ENCODE measurements at places on chromosomes 1 and 21.
A peak's percentile ranks its signal among the peaks of the same experiment; 100 is the strongest.

GRCh38 chr1:97849345-97850340 is 71.2 kb downstream of the DPYD start:
- peaks cover 10% of the 10 kb centered on the region for H3K4me1 ChIP-seq
- no peaks in the 10 kb centered on the region for H3K27me3 ChIP-seq
- DNase-seq = no peak
- H3K27ac ChIP-seq = peak overlapping the region; percentile 12

GRCh38 chr1:154157520-154158306 is 2.8 kb upstream of the NUP210L start:
- H3K4me1 ChIP-seq = peaks cover 39% of the 10 kb centered on the region
- H3K27me3 ChIP-seq = no peaks in the 10 kb centered on the region
- DNase-seq = peak; percentile 50
- H3K27ac ChIP-seq = peak overlapping the region; percentile 94
- peak overlapping the region; percentile 86 for H3K4me3 ChIP-seq

DNA sequence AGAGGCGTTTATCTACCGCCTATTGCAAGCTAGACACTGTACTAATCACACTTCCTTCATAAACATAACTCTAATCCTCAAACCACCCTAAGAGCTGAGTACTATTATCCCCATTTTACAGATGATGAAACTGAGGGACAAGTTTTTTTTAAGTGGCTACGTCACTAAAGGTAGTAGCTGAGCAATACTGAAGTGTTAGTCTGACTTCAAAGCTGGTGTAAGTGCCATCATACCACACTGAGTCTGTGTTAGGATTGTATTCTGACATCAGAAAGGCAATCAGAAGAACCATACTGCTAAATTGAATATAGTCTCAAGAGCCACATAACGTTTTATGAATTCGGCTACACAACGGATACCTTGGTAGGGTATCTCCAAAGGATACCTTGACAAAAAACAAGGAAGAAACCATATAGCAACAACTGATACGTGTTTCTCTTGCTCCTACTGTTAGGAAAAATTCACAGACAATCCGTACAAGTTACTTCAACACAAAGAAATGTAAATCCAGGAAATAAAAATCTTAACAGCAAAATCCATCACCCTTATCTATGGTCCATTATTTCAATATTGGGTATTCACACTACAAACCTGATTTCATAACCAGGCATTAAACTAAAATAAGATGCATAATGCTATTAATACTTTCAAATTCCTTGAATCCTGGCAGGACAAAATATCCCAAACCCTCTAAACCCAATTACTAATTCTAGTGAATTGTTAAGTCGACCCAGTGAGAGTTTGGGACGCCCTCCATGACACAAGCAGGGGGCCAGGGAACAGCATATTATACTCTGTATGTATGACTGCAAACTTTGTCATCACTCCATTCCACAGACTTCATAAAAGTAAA is 1.6 kb downstream of the TP53BP2 start:
- no peaks in the 10 kb centered on the region for H3K27me3 ChIP-seq
- peaks cover 29% of the 10 kb centered on the region for H3K4me1 ChIP-seq
- peak overlapping the region; percentile 96 for H3K4me3 ChIP-seq
- peak overlapping the region; percentile 98 for H3K27ac ChIP-seq
- H3K36me3 ChIP-seq = peaks cover 3% of the 10 kb centered on the region

GRCh38 chr1:203711251-203712007 is 53.6 kb upstream of the LAX1 start:
- H3K27ac ChIP-seq = peak overlapping the region; percentile 43
- H3K27me3 ChIP-seq = no peaks in the 10 kb centered on the region
- DNase-seq = no peak
- no peaks in the 10 kb centered on the region for H3K4me1 ChIP-seq

DNA sequence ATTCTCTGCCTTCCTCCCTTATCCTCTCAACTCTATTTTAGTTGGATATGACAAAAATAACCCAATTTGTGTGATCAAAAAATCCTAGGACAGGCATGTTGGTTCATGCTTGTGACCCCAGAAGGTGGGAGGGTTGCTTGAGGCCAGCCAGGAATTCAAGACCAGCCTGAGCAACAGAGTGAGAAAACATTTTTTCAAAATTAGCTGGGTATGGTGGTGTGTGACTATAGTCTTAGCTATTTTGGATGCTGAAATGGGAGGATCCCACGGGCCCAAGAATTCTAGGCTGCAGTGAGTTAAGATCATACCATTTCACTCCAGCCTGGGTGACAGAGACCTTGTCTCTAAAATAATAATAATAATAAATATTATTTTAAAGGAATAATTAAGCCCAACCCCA is 1383.1 kb upstream of the ADGRL2 start:
- no peaks in the 10 kb centered on the region for H3K27me3 ChIP-seq
- no peak for DNase-seq
- H3K4me1 ChIP-seq = no peaks in the 10 kb centered on the region
- H3K4me3 ChIP-seq = no peak overlapping the region

DNA sequence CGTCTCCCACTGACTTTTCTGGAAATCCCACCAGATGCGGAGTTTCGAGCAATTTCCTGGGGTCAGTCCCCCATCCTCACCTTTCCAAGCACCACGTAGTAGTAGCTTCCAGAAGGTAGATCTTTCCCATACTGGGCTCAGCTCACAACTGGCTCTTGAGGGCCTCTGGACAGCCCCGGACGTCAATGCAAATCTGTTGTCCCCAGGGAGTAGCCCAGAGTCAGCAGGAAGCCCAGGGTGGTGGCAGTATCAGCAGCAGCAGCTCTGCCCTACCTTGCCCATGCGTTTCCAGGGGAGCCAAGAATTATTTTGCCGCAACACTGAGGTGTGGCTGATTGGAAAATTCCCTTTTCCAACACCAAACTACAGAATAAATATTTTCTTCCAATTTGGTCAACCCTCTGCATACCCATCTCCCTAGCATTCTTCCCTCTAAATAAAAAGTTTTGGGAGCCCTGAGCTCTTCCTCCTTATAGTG is 70.3 kb downstream of the CD46 start:
- DNase-seq = no peak
- peaks cover 64% of the 10 kb centered on the region for H3K4me1 ChIP-seq
- H3K36me3 ChIP-seq = peaks cover 13% of the 10 kb centered on the region
- H3K27ac ChIP-seq = peak overlapping the region; percentile 88

DNA sequence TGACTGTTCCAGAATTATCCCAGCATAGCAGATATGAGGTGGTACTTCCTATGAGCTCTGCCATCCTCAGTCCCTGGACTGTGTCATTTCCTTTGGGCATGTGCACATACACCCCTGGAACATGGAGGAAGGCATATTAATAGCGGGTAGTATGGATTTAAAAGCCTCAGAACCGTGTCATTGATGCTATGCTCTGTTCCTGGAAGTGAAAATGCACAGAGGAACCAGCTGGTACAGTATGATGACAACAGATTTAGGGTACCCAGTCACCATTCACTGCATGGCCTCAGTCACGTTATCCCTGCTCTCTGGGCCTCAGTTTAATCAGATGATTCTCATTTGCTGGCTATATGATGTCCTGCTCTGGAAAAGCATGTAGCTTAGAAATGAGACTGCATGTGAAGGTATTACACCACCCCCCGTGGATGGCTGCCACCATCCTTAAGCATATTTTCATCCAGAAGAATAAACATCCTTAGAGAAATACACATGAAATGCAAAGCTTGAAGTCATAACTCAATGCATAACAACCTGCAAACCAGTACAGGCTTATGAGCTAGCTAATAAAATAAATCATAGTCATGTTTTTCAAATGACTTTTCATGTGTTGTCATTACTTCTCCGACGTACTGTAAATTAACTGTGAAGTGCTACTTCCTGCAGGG is 37.8 kb downstream of the SETD4 start:
- no peak for DNase-seq
- H3K4me3 ChIP-seq = no peak overlapping the region
- peaks cover 7% of the 10 kb centered on the region for H3K27me3 ChIP-seq
- no peaks in the 10 kb centered on the region for H3K4me1 ChIP-seq
- no peak overlapping the region for H3K27ac ChIP-seq

DNA sequence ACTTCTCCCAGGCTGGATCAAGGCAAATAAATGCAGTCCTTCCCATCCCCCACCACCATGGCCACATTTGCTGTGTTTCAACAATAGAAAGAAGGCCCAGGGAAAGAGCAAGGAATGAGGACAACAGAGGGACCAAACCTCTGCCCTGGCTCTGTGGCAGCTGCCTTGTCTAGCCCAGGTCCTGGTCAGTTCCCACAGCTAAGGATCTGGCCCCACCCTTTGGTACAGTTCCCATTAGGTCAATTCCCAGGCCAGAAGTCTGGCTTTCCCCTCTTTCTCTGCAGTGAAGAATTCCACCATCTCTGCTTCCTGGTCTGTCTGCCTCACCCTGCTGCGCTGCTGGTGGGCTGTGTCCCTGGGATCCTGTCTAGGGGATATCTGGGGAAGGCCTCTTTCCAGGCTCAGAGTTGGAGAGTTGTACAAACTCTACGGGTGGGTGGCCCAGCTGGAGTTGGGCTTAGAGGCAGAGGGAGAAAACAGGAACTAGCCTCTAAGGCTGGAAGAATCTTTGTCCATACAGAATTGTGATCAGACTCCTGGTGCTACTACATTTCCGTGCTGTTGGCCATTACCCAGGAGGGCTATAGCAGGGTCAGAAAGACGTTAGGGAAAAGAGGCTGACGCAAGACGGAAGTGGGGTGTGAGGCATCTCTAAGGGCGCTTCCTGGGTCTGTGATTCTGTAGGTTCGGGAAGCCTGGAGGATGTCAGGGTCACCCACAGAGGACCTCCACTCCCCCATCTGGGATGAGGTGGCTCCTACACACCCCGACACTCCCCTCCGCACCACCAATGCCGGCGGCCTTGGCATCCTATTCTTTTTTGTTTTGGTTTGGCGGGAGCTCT is 953 bp upstream of the NDUFS2 start:
- H3K27me3 ChIP-seq = no peaks in the 10 kb centered on the region
- peaks cover 40% of the 10 kb centered on the region for H3K4me1 ChIP-seq
- peaks cover 5% of the 10 kb centered on the region for H3K36me3 ChIP-seq

- no peak overlapping the region for H3K27ac ChIP-seq
- peak overlapping the region; percentile 31 for H3K4me3 ChIP-seq
- H3K4me1 ChIP-seq = peaks cover 41% of the 10 kb centered on the region
- peaks cover 2% of the 10 kb centered on the region for H3K36me3 ChIP-seq
- DNase-seq = no peak
- H3K27me3 ChIP-seq = no peaks in the 10 kb centered on the region
These were observed 8.0 kb downstream of the LMO4 start for GRCh38 chr1:87336623-87337067.

DNA sequence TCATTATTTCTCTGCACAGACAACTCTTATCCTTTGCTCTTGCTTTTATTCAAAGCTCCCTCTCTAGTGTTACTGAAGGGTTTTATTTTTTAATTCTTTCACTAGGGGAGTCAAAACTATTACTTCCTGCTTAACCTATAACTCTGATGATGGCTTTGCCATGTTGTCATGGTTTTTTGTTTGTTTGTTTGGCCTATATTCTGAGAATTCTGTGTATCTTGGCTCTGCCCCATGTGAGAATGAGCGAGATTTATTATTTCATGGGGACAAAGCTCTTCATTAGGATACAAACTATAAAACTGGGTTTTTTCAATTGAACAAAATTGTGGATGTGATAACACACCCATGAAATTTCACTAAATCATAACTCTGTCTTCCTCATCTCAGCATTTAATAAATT is 190.5 kb upstream of the C1orf105 start:
- H3K4me1 ChIP-seq = peaks cover 4% of the 10 kb centered on the region
- no peak for DNase-seq
- no peak overlapping the region for H3K4me3 ChIP-seq
- no peak overlapping the region for H3K27ac ChIP-seq

- H3K27me3 ChIP-seq = peaks cover 76% of the 10 kb centered on the region
- peaks cover 10% of the 10 kb centered on the region for H3K4me1 ChIP-seq
- no peak overlapping the region for H3K4me3 ChIP-seq
- no peak overlapping the region for H3K27ac ChIP-seq
- peaks cover 12% of the 10 kb centered on the region for H3K36me3 ChIP-seq
- DNase-seq = no peak
These were observed 39.5 kb upstream of the NFASC start for GRCh38 chr1:204831186-204831585.

DNA sequence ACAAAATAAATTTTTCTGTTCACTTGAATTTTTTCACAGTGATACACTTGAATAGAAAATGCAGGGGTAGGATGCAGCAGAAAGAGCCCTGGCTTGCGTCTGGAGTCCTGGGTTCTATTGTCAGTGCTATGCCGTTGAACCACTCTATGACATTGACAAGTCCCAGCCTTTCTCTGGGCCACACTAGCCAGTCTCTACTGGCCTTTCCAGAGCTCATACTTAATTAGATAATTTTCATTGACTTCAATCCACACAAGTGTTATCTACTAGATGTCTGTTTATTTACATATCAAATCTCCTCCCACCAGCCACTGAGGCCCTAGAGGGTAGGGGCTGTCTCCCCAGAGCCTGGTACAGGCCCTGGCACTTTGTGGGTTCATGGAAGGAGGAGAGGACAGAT is 15.5 kb upstream of the CELA3B start:
- no peak overlapping the region for H3K27ac ChIP-seq
- H3K36me3 ChIP-seq = no peaks in the 10 kb centered on the region
- no peak overlapping the region for H3K4me3 ChIP-seq
- peaks cover 20% of the 10 kb centered on the region for H3K4me1 ChIP-seq

DNA sequence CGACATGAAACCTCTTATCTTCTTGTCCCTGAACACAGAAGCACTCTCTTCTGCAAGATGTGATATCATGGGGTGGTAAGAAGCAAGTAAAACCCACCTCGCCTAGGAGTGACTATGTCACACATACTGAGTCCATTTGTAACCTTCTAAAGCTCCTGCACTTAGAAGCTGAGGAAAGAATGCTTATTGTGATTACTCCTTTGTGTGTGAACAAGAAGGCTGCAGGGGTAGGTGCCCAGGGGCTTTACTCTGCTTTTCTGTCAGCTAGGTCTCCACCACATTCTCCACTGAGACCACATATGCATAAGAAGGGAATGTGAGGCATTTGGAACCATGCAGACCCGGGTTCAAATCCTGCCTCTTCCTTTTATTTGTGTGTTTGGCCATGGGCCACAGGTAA is 144.3 kb downstream of the DMRTA2 start:
- H3K4me1 ChIP-seq = no peaks in the 10 kb centered on the region
- peaks cover 29% of the 10 kb centered on the region for H3K27me3 ChIP-seq
- no peaks in the 10 kb centered on the region for H3K36me3 ChIP-seq
- no peak overlapping the region for H3K27ac ChIP-seq
- DNase-seq = no peak

DNA sequence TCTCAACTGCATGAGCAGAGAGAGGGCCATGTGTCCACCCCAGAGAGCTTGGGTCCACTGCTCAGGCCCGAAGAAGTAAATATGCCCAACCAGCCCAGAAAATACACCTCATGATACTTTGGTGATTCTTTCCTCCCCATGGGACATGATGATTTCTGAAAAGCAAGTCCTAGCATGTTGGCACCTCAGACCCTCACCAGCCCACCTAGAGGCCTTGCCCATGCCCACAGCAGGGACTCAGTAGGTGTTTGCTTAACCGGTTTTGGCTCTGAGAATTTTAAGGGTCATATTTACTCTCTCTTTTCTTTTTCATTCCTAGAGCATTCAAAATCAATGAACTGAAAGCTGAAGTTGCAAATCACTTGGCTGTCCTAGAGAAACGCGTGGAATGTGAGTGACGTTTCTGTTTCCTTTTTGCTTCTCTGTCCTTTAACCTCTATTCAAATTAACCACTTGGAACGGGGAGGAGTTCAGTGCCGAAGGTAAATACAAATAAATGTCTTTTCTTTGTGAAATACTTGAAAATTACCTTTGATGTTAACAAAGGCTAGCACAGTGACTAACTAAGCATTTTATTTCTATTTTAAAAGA is 79.7 kb downstream of the PDE9A start:
- H3K36me3 ChIP-seq = peaks cover 8% of the 10 kb centered on the region
- no peaks in the 10 kb centered on the region for H3K27me3 ChIP-seq
- H3K4me1 ChIP-seq = peaks cover 33% of the 10 kb centered on the region
- peak overlapping the region; percentile 99 for H3K27ac ChIP-seq
- DNase-seq = no peak

- H3K36me3 ChIP-seq = no peaks in the 10 kb centered on the region
- no peaks in the 10 kb centered on the region for H3K27me3 ChIP-seq
- peaks cover 14% of the 10 kb centered on the region for H3K4me1 ChIP-seq
- no peak overlapping the region for H3K27ac ChIP-seq
- no peak for DNase-seq
These were observed 211.1 kb downstream of the SMYD3 start for GRCh38 chr1:246295968-246296367.
